ENCODE measurements at places on chromosomes 4 and X. TPM values are rescaled to one million over a fixed set of nuclear protein-coding genes. Genes with fewer than 3 reads are reported as not detected.

The MAGEA2 gene
- not detected for total RNA-seq

The FRAS1 gene
- total RNA-seq: 2.7 TPM

The ZNF185 gene
- 2.2 TPM for total RNA-seq

The PLXNB3 gene
- 0.94 TPM for total RNA-seq

The SULT1E1 gene
- 0.44 TPM for total RNA-seq

The RBM47 gene
- 1.6 TPM for total RNA-seq

The RPS6KA6 gene
- total RNA-seq: 5.8 TPM

The CTSO gene
- total RNA-seq: 28.2 TPM

The FGF5 gene
- 0.10 TPM for total RNA-seq

The PLP1 gene
- 4.9 TPM for total RNA-seq

The GLUD2 gene
- 7.3 TPM for total RNA-seq

The TMPRSS11B gene
- not detected for total RNA-seq

The CT45A8 gene
- total RNA-seq: not detected

The CTAG2 gene
- not detected for total RNA-seq

The PAK3 gene
- total RNA-seq: 0.12 TPM

The NKAP gene
- 7.7 TPM for total RNA-seq

The N4BP2 gene
- total RNA-seq: 3.2 TPM

The MAGEE2 gene
- total RNA-seq: not detected

The GPR101 gene
- not detected for total RNA-seq

The HMGB2 gene
- total RNA-seq: 28.9 TPM

The GATA1 gene
- not detected for total RNA-seq

The PNMA5 gene
- total RNA-seq: not detected

The MAP3K15 gene
- not detected for total RNA-seq

The BEND2 gene
- not detected for total RNA-seq

The XPNPEP2 gene
- total RNA-seq: 86.4 TPM

The HSFX3 gene
- not detected for total RNA-seq

The TLR6 gene
- 2.0 TPM for total RNA-seq

All from cardiac ventricle fibroblast (primary cell).